ENCODE measurements at places on chromosomes 4 and X.

DNA sequence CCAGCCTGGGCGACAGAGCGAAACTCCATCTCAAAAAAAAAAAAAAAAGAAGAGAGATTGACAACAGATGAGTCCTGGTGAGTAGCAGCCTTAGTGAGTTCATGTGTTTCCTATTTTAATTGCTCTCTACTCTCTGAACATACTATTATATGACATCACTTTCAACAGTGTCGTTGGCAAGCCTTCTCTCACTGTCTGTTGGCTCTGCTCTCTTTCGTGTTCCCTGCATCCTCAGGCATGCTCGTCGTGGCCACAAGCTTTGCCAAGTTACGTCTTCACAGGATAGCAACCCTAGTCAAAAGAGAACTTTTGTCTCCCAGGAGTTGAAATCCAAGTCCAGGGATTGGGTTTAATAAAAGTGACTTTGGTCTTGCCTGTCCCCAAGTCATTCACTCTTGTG, 117.1 kb upstream of the EGFL6 start:
- no peak for DNase-seq

GRCh38 chr4:137307806-137308205, 224.5 kb downstream of the PCDH18 start:
- DNase-seq = no peak

DNA sequence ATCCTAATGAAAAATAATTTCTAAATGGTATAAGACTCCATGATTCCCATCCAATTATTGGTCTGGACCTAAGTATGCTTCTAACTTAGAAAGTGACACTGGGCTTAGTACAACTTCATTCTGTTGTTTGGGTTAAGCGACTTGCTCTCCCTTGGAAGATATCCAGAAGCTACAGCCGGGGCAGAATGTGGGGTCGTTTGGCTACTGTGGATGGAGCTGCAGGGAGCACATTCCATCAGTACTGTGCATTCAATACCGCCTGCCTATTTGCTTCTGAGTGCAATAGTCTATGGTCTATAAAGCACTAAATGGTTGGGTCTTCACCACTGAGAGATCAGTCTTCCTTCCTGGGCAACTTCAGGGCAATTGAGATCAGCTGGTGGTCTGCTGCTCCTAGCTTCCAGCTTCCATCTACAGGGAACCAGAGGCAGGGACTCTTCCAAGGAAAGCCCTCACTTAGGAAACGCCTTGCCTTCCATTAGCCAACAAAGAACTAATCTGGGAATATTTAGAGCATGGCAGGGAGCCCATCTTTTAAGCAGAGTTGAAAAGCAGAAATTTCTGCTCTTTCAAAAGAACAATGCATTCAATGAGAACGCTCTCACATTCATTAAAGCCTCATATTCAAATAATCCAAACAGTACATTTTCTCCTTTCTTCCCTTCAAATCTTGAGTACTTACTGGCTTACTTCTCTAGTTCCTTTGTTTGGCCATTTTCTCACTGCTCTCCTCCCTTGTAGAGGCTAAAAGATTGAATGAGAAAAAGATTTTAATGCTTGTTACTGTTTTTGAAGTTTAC, 1049.9 kb upstream of the TENM3 start:
- DNase-seq = no peak

DNA sequence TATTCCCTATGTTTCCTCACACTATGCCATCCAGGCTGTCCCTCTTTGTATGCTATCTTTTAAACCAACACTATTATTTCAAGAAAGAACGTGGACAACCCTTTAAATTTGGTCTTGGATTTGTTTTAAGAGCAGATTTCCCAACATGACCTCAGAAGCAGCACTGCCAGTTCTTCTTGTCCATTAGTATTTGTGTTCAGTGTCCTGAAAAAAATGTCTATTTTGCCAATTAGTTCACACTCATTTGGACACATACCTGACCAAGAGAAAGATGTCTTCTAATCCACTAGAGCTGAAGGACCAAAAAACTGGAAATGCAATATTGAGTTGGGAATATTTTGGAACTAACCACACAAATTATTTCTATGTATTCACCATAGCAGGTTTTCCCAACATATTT, 223.2 kb upstream of the CNKSR2 start:
- no peak for DNase-seq

DNA sequence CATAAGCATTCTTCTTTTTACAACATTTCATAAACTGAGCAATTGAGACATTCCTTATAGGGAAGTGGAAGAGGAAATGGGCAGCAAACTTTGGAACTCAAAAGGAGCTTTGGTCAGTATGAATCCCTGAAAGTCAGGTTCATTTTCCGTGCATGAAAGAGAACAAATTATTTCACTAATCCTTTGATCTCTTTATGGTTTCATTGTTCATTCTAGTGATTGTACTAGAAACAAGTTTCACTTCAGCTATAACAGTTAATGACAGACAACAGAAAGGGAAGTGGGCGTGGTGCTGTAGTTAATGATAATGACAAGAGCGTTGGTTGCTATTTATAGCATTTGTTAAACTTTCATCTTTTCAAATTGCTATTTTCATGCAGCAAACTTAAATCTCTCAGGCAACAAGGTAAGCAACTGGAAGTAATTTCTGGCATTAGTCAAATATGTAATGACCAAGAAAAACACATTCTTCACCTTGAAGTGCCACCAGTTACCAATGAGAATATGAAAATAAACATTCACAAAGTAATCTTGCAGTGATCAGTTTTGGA, 98.4 kb downstream of the AREG start:
- DNase-seq = no peak

DNA sequence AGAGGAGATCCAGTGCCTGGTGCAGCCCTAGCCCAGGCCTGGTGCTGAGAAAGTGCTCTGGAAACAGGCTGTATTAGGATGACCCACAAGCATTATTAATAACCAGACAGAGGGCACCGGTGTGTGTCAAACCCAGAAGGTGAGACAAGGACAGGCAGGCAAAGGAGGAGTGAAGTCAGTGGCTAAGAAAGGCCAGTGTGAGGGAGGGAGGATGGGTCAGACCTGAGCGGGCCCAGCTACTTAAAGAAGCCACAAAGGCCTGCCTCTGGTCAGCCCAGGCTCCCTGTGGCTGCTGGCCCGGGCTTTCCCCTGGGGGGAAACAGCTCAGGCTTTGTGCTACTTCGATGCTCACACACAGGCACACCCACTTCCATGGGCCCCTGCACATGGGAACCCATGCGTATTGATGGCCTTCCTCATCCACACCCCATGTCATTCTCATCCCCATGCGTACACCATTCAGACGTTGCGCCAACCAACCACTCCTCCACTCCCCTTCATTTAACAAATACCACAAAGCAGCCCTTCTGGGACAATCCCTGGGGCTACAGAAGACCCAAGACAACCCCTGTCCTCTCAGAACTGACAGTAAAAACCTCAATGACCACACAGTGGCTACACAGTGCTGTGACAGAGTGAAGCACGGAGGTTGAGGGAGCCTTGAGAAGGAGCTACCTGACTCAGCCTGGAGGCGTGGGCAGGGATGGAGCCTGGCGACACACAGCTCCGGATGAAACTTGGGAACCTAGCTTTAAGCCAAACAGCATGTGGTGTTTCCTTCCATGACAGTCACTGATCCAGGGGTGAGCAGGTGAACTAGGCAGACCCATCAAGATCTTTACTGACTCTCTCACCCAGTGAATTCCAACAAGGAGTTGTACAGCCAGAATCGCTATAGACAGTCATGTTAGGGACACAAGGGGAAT, 24.9 kb upstream of the MTM1 start:
- no peak for DNase-seq

- DNase-seq = no peak
Observed at GRCh38 chr4:118282692-118283091, 70.1 kb downstream of the PRSS12 start.
